Brain pericyte (primary cell): ENCODE measurements at places on chromosomes 13 and 19.

DNA sequence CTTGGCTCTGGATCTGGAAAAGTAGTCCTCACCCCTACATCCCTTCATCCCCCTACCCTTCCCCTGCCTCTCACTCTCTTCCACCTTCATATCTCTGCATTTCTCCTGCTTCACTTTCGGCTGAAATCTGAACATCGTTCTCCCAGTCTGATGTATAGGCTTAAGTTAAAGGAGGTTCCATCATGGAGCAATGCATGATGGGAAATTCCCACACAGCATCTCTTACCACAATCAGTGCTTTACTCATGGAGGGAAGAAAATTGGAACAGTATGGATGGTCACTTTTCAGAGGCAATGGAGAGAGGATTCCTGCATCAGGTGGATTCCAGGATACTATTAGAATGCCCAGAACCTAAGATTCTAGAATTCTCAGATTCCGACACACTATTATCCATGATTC, 6.1 kb upstream of the KLK8 start:
- no peak for DNase-seq

DNA sequence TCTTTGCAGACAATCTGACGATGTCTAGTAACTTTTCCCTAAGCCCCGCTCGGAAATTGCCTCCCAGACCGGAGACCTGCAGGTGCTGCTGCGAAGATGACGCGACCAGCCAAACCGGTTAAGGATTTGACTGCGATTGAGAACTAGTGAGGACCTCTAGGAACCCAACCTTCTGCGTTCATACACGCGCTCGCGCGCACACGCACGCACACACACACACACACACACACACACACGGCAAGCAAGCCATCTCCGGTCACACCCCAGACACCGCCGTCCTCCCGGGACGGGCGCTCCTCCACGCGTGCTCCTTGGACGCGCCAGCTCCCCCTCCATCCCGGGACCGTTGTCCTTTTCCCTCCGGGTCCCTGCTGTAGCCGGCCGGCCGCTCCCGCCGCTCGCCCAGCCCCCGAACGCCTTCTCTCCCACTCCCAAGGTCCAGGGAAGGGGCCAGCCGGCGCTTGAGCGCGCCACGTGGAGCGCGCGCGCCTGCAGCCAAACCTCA, 1.2 kb downstream of the TBC1D4 start:
- no peak for DNase-seq

DNA sequence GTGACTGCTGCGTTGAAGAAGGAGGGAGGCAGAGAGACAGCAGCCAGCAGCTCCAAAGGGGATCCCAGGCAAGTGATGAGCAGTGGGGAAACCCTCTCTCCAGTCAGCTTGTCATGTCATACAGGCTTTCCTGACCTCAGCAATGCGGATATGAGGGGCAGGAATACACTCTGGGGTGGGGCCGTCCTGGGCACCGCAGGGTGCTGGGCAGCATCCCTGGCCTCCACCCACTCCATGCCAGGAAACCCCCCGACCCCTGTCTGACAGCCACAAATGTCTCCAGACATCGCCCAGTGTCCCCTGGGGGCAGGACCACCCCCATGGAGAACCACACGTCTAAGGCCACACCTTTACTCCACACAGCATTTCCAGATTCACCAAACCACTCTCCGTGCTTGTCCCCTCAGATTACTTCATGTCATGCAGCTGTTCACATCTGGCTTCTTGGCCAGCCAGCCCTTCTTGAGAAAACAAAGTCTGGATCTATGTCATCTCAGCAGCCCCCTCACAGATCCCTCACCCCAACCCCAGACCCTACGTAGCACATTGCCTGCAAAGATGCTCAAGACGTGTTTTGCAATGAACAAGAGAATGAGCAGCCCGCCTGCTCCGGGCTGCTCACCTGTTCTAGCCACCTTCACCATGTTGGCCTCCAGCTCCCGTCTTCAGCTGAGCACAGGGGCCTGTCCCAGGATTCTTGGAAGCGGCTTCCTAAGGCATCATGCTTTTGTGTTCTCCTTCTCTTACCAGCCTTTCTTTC, 46.5 kb downstream of the RFX2 start:
- DNase-seq, result no peak

- DNase-seq, result no peak
These were observed 26.8 kb downstream of the COG6 start for GRCh38 chr13:39682310-39682709.

DNA sequence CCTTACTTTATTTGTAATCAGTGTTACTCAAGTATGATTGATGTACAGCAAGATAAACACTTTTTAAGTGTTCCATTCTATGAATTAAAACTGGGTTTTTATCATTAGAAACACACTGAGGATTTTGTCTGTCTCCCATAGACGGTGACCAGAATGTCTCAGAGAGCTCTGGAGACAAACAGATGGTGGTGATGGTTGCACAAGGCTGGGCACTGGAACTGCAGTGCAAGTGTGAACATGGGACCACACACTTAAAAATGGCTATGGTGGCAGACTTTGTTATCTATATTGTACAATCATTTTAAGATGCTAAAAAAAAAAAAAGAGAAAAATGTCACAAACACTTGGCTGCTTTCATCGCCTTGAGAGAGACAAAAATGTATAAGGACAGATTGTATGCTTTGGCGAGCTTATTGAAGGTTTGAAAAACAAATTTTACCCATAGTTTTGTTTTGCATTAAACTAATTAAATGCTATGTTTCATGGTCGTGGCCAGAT, 273.0 kb downstream of the SHISA2 start:
- no peak for DNase-seq

GRCh38 chr19:51511353-51511752, 9.8 kb upstream of the SIGLEC12 start:
- DNase-seq, result no peak

- no peak for DNase-seq
These were observed 224.8 kb downstream of the SPRY2 start for GRCh38 chr13:80116107-80116506.

- no peak for DNase-seq
These were observed 33.9 kb upstream of the GRTP1 start for GRCh38 chr13:113397608-113398425.

DNA sequence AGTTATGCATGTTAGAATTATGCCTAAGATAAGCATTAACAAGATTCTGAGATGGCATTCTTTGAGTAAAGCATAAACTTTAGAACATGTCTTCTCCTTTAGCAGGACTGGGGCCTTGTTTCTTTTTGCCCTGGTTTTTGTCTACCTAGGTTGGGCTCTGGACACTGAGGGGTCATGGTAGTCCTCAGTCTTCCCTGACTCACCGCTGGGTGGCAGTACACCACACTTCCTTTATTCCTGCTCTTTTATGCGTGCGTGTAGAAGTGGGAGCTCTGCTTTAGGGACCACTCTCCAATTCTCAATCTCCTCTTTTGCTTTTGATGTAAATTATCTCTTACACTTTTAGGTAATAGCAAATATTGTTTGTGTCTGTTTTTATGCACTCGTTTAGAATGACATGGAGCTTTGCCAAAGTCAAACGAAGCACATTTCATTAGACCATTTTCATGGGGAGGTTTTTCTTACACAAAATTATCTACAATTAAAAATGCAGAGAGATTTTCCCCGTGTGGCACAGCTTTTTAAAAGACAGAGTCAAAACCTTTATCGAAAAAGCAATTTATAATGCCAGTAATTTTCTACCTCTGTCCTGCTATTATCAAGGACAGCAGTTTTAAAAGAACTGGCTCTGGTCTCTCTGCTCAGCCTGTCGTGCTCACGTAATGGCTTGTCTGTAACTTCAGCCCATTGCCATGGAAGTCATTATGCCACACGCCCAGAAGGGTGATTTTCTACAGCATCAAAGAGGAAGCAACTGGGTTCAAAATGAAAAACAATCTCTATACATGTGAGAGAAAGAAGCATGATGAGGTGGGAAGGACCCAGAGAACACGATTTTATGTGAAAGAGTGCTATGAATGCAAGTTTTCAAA, 413.9 kb downstream of the COG6 start:
- DNase-seq, result no peak

DNA sequence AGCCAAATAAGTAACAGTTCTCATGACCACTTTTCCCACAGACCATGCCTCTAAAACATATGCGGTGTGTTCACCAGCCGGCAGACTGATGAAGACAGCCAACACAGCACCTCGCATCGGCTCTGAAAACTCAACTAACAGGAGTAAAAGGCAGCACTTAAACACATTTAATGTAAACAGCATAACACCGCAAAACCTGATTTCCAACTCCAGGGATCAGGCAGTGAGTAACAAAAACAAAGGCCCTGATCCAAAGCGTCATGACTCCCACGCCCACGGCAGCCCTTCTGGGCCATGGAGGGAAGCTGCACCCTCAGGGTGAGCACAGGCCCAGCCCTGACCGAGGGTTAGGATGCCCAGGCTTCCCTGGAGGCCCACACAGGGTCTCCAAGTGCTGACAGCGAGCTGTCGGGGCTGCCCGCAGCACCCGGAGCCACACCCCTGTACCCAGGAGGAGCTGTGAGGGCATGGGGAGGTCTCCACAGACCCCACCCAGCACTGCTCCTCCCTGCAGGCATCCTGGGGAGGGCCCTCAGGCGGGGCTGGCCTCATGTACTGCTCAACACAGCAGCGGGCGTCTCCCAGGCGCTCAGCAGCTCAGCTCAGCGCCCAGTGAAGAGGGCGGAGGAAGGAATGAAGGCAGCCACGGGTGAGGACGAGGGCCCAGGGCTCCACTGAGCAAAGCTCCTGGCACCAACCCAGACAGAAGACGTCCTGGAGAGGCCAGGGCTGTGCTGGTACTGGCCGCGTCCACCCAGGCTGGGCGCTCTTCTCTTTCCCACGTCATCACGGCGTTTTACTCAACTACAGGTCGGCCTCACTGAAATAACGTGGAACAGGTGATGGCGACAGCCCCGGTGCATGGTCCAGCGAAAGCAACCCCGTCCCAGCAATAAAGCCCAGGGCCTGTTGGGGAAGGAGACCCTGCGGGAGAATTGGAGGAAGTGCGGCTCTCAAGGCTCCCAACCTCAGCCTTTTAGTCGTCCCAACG, 53.7 kb downstream of the RASA3 start:
- DNase-seq, result no peak

- DNase-seq, result no peak
These were observed 22.5 kb upstream of the KLF2 start for GRCh38 chr19:16301999-16302694.

- DNase-seq, result no peak
These were observed 70.3 kb upstream of the NFIC start for GRCh38 chr19:3296034-3296433.

- no peak for DNase-seq
These were observed 1.6 kb downstream of the GATAD2A start for GRCh38 chr19:19406878-19407632.

- DNase-seq, result no peak
These were observed 172.3 kb upstream of the TSC22D1 start for GRCh38 chr13:44748439-44748838.

GRCh38 chr19:13429563-13429962, 76.7 kb downstream of the CACNA1A start:
- DNase-seq, result no peak

DNA sequence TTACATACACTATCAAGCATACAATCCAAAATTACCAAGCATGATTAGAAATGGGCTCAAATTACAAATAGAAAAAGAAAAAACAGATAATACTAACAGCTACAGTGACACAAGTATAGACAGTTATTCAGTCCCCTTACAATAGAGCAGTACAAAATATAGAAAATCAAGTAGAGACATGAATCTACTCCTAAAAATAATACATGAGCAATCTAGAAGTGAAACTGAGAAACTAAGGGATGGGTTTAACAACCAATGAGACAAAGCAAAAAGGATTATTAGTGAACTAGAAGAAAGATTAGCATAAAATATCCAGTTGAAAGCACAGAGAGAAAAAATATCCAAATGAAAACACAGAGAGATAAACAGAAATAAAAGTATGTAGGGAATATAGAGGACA, 426.7 kb downstream of the TBC1D4 start:
- no peak for DNase-seq

GRCh38 chr13:97502181-97502580, 68.2 kb downstream of the RAP2A start:
- no peak for DNase-seq

DNA sequence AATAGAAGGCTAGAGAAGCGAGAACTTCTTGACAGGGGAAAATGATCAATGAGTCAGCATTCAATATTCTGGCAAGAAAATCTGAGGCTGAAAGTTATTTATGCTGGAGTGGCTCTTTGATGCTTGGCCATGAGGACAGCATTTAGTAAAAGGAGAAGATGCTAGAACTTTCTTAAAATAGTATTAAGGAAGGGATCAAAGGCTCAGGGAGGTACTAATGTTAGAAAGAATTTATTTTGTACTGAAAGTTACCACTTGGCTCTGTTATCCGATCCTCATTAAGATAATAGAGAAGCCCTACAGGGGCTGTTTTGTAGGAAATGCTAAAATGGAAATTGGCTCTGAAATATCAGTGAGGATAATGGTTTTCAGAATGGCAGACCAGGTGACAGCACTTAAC, 1774.6 kb upstream of the PCDH20 start:
- no peak for DNase-seq

GRCh38 chr13:83281654-83282053, 600.6 kb downstream of the SLITRK1 start:
- no peak for DNase-seq

DNA sequence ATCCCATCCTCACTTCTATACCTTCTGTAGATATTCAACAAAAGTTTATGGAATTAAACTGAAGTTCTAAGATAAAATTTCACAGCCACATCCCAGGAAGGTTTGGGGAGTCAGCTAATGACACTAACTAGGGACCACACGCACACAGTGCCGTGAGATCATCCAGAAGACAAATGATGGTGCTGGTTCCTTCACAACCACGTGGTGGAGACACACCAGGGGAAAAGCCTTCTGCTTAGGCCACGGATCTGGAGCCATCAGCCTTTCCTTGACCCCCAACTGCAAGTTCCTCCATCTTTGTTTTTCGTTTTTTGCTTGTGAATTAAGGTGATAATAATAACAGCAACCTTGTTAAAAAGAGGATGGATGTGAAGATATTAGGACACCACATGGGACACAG, 241.6 kb upstream of the MAB21L1 start:
- no peak for DNase-seq

DNA sequence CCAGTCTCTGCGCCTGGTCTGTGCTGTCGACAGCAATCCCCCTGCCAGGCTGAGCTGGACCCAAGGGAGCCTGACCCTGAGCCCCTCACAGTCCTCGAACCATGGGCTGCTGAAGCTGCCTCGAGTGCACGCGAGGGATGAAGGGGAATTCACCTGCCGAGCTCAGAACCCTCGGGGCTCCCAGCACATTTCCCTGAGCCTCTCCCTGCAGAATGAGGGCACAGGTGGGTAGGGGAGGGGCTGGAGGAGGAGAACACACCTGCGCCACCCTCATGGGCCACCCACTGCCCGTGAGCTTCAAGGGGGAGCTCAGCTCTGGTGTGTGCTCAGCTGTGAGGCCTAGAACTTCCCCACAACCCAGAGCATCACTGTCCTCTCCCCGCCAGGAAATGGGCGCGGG, 38.6 kb upstream of the CD33 start:
- DNase-seq, result no peak

GRCh38 chr19:18444513-18444912, 6.6 kb upstream of the ISYNA1 start:
- DNase-seq, result no peak
